ENCODE measurements at places on chromosomes 13 and 19.

DNA sequence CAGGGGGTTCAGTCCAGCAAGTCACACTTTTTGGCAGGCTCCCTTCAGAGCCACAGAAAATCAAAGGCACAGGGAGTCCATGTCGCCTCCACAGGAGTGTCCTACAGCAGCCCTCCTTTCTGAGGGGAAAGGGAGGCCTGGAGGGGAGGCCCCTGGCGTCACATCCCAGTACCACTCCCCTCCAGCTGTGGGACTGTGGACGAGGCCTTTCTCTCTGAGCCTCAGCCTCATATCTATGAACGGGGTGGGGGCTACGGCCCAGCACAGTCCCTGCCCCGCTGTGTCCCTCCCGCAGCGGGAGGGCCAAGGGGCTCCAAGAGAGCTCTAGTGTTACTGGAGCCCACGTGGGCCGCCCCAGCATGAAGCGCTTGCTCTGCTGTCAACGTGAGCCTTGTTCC is 23.8 kb downstream of the PEPD start:
- DNase-seq, result no peak

DNA sequence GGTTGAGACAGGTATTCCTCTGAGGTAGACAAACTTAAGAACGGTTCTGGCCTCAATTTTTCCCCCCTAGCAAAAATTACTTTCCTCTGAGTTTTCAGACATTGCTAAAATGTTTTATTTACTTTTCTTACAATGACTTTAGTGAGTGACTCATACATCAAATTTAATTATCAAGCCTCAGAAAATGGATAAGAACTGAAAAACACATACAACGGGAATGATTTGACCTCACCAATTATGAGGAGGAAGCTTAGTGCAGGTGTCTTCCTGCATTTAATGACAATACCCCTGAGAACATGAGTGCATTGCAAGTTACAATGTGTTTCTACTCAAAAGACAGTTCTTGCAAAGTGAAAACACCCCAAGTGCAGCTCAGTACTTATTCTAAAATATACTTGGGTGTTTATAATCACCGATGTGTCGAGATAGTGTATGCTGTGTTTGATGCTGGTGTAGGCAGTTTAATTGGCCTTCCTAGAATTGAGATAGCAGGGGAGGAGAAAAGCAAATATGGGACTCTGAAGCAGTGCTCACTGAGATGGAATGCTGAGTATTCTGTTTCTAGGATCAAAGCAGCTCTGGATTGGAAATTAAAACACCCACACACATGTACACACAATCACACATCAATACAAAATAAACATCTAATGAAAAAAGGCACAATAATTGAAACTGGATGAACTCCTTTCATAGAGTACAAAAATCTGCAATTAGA is 189.5 kb upstream of the SLC10A2 start:
- DNase-seq, result no peak

GRCh38 chr13:24906268-24906667 is 142.3 kb downstream of the RNF17 start:
- DNase-seq, result no peak

DNA sequence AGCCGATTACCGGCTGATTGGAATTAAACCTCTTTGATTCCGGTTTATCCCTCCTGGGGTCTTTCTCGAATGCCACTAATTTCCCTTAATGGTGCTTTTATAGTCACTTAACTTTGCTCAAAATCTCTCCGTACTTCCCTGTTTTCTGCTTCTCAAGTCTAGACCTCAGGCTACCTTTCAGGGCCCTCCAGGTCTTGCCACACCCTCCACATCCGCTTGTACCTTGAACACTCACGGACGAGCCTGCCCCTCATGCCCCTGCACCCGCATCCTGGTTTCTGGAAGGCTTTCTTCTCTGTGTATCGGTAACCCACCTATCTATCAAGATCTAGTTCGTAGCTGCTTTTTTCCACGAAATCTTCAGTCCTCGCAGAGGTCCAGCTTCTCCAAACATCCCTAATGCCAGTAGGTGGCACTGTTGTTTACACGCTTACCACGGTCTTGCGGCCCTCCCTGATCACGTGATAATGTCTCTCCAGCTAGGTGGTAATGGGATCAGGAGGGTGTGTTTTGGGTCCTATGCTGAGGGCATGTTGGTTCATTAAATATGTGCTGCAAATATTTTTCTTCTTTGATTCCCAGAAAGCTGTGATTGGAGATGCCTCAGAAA is 13.8 kb downstream of the ATP12A start:
- DNase-seq, result peak; percentile 50

DNA sequence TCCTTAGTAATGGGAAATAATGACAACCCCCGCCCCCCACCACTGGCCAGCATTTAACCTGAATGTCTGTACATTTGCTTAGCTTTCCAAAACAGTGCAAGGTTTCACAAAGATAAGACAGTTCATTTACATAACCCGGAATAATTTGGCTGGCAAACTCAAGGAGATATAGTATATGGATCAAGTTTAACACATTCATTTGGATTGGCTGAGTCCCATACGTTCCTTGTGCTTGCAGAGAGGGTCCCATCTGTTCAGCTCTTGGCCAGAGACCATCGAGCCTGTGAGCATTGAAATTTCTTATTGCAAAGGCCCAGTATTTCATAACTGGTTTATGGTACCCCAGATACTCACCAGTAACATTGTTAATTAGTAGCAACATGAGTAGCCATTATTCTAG is 116.5 kb downstream of the GPC6 start:
- peak; percentile 77 for DNase-seq

GRCh38 chr13:98187965-98188261 is 10.8 kb upstream of the RNF113B start:
- no peak for DNase-seq

GRCh38 chr19:9916719-9917118 is 19.6 kb downstream of the OLFM2 start:
- DNase-seq, result no peak

- no peak for DNase-seq
Observed at GRCh38 chr13:112674412-112675365, 15.1 kb upstream of the ATP11A start.

DNA sequence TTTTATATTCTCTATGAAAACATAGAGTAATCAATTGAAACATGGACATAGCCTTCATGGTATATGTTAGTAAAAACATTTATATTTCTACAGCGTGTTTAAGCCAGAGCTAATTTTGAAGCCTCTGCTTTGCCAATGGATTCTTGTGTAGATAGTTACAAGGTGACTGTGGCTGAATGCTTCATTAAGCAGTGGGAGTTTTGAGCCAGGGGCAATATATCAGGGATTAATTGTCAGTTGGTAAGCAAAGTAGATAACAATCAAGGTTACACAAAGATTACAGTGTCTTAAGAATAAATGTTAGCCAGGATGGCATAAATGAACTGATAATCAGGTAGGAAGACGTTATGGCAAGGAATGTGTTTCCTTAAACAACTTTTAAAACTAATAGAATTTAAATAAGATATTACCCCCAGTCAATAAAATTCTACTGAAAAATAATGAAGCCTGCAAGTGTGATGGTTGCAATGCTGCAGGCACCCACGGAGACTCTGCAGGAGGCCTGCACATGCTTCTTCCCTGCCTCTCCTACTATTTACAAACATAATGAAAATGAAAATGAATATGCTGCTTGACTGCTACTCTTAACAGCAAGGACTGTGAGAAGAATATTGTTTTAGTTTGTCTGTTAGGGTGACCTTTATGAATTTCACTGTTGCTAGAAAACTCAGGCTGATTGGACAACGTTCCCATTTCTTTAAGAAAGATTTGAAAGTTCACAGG is 588.5 kb downstream of the GPC5 start:
- DNase-seq, result no peak

DNA sequence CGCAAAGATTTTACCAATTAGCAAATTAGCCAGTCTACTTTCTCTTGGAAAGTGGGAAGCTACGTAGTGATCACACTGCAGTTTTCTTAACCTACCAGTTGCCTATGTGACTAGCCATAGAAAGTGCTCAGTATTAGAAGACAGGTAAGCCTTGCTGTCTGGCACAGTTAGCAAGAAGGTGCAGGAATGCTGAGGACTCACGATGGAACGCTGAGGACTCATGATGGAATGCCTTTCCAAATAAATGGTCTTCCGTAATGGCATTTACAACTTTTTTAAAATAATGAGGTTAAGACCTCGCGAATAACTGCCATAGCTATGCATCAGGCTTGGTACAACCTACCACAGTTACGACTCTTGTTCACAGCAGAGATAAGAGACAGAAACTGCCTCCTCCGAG is 1645.6 kb upstream of the MIR17HG start:
- DNase-seq, result no peak

DNA sequence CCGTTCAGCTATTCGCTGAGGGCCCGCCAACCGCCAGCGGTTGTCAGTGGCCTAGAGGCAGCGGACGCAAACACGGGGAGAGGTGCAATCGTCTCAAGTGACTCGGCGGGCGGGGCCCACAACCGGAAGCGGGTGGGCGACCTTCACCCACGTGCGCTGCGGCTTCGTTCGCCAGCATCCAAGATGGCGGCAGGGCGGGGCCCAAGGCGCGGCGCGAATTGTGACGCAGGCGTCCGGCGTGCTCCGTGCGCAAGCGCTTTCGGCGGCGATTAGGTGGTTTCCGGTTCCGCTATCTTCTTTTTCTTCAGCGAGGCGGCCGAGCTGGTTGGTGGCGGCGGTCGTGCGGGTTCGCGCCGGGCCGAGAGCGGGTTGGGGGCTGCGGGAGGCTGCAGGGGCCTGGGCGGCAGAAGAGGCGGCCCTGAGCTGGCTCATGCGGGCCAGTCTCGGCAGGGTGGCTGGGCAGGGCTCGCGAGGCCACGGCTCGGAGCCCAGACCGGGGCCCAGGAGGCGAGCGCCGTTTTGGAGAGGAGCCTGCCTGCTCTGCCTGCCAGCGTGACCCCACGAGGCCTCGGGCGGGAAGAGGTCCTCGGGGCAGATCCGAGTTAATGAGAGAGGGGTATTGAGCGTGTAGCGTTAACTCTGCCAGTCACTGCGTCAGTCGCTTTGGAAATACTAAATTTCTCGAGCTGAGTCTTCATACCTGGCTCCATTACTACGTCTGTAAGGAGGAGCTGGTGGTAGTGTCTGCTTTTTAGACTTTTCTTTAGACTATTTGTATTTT is at the start of gene UBA52:
UBA52 (plus strand) TSS at position 294 of the 781 bp plus-strand sequence. CDS start 1,444 bp downstream, outside the sequence.
- DNase-seq, result peak; percentile 96

DNA sequence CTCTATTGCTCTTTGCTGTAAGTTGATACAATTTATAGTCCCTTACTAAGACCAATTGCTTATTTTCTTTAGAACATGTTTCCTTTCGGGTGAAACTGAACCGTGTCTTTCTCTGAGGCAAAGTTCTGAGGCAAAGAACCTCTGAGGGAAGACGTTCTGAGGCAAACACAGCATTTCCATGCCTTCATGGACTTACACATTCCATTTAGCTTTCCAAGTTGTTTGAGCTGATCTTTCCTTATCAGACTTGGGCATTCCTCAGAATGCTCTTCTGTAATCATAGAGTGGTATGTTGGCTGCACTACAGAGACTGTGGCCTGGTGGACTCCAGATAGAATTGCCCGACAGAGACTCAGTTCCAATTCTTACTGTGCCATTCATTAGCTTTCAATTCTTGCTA is 579.1 kb downstream of the KCTD12 start:
- no peak for DNase-seq

GRCh38 chr19:29630655-29631054 is 24.6 kb downstream of the POP4 start:
- DNase-seq, result no peak

- no peak for DNase-seq
Observed at GRCh38 chr19:31351056-31351854, 2.0 kb upstream of the TSHZ3 start.
